SK-N-DZ (cell line): ENCODE measurements at places on chromosomes 7 and 10.
A peak's percentile ranks its signal among the peaks of the same experiment; 100 is the strongest.

GRCh38 chr7:149561072-149561471, 63.5 kb upstream of the ZNF746 start:
- no peak for DNase-seq

DNA sequence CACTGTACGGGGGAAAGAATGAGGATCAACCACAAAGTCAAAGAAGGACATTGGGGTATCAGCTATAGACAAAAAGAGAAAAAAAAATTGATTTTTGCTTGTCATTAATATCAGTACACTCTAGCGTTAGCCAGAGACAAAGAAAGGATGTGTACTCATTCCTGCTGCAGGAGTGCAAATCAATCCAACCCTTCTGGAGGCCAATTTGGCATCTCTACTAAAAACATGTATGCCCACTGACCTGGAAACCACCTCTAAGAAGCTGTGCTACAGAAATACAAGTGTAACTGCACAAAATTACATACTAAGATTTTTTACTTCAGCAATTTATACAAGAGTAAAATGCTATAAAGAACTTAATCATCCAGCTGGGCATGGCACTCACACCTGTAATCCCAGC, 13.6 kb downstream of the NSMCE4A start:
- no peak for DNase-seq

DNA sequence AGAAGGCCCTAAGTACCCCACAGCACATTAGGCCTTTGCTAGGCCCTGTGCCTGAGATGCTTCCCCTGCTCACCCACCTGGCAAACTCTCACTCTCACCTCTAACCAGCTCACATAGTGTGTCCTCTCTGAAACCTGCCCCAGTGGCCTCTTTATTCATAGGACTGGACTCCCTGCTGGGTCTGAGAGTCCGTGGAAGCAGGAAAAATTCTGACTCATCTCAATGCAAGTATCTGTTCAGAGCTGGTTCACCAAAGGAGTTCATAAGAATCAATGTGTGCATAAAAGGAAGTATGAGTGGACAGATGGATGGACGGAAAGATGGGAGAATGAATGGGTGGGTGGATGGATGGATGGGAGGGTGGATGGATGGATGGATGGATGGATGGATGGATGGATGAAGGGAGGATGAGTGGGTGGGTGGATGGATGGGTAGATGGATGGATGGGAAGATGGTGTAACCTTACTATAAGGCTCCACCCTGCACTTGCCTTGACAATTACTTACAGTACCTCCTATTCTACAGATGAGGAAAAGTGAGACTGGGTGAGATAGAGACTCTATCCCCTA, 111.2 kb upstream of the ZMIZ1 start:
- DNase-seq = no peak

- DNase-seq = no peak
Measured at GRCh38 chr10:89468191-89468965, 54.0 kb downstream of the IFIT5 start.

DNA sequence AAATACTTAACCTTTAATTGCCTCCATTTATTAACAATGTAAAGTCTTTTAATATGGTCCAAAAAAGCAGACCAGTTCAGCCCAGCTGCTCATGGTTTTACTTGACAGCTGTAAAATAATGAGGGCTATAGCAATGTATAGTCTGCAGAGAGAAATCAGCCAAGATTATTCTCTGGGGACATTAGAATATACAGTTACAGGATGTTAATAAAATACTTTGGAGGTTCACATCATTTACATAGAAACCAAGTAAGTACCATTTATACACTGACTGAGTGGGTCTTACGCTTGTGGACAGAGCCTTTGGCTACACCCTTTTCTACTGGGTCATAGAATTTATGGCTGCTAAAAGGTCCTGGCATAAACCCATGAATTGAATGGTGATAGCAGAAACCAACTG, 340.7 kb upstream of the CELF2 start:
- DNase-seq = no peak

- DNase-seq = no peak
Measured at GRCh38 chr7:114419441-114420272, 5.0 kb downstream of the FOXP2 start.

DNA sequence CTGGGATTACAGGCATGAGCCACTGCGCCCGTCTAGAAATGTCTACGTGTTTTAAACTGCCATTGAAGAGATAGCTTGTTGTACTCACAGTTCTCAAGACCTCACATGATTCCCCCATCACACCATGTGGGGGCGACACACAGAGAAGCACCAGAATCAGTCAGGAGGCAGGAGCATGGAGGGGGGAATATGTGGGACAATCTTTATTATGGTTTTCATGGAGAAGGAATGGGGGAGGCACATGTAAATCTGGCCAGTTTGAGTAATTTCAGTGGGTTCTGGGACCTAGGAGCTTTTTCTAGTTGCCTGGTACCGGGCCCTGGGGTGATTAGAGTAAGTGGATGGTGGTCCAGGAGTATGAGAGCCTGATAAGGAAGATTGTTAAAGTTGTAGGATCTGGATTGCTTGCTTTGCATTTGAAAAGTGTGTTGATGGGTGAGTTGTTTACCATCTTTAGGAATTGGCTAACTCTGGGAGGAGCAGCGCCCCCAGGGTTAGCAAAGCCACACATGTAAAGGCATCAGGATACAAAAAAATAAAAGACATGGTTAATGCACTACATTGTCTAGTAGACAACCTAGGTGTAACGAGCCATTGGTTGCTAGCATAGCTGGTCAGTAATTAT, 85.4 kb upstream of the SLC13A1 start:
- DNase-seq = no peak

DNA sequence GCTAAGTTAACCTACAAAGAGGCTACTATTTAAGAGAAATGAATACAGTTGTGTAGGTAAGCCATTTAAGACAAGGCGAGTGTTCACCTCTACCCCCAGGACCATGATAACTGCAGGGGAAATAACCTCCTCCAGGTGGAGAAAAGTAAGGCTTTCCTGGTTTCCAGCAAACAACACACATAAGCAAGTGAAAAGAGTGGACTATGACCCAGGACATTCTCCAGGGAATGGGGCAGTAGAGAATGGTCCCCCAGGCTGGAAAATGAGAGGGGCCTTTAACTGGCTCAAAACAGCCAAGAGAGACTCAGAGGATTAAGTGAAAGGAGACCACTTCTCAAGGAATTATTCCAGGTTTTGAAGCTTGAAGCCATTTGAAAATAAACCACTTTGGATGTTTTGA, 101.0 kb upstream of the GJD4 start:
- no peak for DNase-seq

DNA sequence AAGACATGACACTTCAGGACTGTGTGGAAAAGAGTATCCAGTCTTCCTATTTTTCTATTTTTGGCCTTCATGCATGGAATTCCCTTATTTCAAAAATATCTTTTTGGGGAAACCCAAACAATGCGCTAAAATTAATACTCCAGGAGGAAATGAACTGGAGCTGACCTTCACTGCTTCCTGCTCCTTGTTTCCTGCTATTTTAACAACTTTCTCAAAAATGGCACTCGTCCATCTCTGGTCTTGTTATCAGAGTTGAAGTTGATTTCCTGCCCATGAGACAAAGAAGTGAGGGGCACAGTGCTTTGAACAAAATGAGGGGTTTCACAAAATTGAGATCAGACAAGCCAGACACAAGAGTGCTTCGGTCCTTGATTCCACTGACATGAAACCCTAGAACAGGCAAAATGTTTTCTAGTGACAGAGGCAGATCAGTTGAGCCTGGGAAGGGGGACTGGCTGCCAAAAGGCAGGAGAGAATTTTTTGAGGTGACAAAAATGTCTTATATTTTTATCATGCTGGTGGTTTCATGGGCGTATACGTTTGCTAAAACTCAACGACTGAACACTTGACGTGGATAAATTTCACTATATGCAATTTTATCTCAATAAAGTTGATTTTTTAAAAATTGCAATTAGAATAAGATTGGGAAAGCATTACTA, 193.2 kb downstream of the CREB5 start:
- DNase-seq = no peak

GRCh38 chr7:40983111-40983510, 719.8 kb downstream of the INHBA start:
- DNase-seq = no peak

GRCh38 chr7:142535123-142535779, 214.0 kb upstream of the PRSS1 start:
- DNase-seq = peak; percentile 96

GRCh38 chr10:639001-639750, 50.3 kb downstream of the DIP2C start:
- DNase-seq = no peak

- DNase-seq = no peak
Measured at GRCh38 chr10:59126261-59126660, 50.2 kb upstream of the PHYHIPL start.

DNA sequence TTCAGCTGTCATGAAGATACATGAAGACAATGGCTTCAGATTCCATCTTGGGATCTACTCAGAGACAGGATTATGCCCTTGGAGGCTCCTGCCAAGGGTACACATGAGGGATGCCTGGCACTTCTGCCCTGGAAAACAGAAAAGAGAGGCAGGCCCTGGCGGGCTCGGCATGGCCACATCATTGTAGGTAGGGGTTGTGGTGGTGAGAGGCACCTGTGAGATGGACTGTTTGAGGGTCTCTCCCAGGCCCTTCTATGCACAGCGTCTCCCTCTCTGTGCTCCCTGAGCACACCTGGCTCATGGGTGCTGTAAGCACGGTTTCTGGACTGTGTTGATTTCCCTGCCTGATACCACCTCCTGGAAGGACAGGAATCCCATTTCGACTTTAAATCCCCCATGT, 304.3 kb downstream of the GLRX3 start:
- DNase-seq = no peak

DNA sequence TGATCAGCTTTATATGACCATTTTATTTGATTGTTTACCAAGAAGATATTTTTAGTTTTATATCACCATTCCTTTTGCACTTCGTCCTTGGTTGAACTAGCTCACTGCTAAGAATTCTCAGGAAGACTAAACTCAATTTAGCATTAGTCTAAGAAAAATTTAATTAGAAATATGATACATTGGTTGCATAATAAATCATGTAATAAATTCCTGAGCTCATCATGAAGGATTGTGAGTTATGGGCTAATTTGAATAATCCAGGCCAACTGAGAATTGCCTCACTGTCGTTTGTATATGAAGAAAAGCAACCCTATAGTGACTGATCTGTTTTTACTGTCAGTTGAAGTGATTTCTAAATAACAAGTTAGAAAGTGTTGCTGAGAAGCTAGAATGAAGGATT, 725.5 kb downstream of the DNAJB9 start:
- DNase-seq = no peak

DNA sequence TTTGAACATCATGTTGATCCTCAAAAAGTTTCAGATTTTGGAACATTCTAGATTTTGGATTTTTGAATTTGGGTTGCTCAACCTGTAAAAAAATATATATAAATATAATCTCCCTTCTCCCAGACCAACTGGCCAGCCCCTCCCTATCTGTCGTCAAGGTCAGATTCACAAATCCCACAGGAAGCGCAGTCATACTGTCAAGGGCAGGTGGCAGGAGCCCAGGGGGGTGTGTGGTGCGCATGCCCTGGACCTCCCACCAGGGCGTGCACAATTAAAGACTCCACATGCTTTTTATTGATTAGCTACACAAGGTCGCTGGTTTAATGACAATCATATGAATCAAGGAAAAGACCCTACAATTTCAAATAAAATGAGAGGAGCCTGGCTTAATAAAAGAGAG, 77.0 kb upstream of the EEPD1 start:
- no peak for DNase-seq

DNA sequence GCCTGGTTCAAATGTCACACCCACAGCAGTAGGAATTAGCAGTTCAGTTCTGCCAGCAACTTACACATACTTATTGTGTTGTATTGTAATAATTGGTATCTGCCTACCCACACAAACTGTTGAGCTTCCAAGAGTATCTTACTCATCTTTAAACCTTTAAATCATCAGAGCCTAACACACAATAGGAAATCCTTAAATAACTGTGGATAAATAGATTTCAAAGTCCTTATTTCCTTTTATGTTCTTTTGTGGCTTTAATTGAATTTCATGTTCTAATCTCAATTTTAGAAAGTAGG, 3.9 kb downstream of the CASD1 start:
- no peak for DNase-seq

DNA sequence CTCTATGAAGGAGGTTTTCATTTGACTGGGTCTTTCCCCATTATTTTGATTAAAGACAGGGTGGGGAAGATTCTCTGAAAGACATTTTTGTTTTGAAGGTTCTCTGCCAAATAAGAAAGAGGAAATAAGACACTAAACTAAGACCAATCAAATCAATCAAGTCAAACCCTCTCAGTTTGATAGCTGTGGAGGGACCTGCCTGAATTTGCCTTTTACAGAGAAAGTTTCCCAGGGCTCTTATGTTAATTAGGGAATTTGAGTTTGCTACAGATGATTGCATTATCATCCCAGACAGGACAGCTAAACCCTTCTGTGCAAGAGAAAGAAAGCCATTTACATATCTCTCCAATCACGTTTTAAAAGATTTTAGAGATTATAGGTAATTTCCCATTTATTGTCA, 80.0 kb downstream of the CSTF2T start:
- no peak for DNase-seq

DNA sequence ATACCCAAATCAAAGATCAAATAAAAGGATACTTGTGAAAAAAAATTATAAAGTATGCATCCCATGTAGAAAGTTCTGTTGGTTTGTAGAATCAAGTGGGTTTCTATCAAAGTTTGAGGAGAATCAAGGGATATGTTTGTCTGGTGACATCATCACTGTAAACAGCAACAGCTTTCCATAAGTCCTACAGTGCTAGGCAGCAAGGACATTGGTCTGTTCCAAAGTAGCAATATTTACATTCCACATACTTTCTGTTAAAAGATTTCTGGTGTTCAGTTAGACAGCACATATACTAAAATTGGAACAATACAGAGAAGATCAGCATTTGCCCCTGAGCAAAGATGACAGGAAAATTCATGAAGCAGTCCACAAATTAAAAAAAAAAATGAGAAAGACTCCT, 683.9 kb downstream of the XPNPEP1 start:
- no peak for DNase-seq

DNA sequence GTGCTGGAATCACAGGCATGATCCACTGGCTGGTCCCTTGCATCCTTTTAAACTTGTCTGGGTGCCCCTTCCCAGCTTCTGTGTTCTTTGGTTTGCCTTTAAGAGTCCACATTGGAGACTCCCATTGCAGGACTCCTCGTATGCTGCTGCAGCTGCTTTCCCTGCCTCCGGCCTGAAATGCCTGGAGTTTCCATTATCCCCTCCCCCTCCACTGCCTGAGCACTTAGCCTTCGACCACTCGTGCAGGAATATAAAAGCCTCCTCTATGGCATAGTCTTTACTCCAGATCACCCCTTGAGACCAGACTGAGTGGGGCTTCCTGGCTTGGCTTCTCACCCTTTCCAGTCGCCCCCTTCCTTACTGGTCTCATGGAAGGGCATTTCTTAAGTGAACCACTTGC, 80.2 kb downstream of the RHOBTB1 start:
- no peak for DNase-seq

- no peak for DNase-seq
Measured at GRCh38 chr10:71771821-71772617, 1.3 kb downstream of the VSIR start.

DNA sequence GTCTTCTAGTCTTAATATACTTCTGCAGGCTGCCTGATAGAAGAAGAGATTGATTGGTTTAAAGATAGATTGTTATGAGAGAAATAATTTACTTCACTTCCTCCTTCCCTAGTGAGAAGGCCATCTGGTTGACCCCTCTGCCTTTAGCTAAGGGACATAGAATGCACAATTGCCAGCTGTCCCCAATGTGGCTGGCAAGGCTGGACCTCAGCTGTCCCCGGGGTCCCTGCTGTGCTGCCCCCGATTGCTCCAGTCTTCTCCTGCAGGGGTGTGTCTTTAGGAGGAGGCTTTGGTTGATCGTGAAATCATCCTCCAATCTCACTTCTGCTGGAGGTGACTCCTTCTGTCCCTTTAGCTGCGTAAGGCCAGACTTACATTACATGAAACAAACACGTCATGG, 388.5 kb downstream of the DPP6 start:
- DNase-seq = no peak

- no peak for DNase-seq
Measured at GRCh38 chr7:134593530-134594392, 44.9 kb downstream of the AKR1B15 start.
